Endodermal cell (in vitro differentiated cells): ENCODE measurements at places on chromosomes 13 and 19.

- DNase-seq, result no peak
These were observed 1.4 kb downstream of the ZNF699 start for GRCh38 chr19:9308091-9308770.

- peak; percentile 89 for DNase-seq
These were observed 4.4 kb downstream of the BCAT2 start for GRCh38 chr19:48806518-48806817.

DNA sequence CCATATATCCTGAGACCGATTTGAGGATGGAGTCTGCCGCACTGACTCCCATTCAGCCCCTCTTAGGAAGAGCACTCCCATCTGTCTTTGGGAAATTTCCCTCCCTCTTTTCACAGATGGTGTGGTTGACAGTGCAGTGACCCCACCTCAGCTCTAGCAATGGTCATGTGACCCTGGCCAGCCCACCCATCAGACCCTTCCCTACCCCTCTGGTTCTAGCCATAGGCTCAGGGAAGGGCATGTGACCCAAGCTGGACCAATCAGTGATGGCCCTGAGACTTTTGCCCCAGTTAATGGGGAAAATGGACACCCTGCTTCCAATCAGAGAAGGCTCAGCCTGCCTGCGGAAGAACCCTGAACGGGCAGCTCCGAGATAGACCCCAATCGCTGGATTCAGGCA is 26.3 kb downstream of the IL12RB1 start:
- peak; percentile 57 for DNase-seq

GRCh38 chr19:50932018-50932689 is 20.7 kb downstream of the KLK5 start:
- no peak for DNase-seq

- peak; percentile 67 for DNase-seq
These were observed 48.7 kb downstream of the CCNE1 start for GRCh38 chr19:29860492-29860891.

- DNase-seq, result peak; percentile 66
These were observed 146.3 kb downstream of the DCLK1 start for GRCh38 chr13:35984776-35985453.

DNA sequence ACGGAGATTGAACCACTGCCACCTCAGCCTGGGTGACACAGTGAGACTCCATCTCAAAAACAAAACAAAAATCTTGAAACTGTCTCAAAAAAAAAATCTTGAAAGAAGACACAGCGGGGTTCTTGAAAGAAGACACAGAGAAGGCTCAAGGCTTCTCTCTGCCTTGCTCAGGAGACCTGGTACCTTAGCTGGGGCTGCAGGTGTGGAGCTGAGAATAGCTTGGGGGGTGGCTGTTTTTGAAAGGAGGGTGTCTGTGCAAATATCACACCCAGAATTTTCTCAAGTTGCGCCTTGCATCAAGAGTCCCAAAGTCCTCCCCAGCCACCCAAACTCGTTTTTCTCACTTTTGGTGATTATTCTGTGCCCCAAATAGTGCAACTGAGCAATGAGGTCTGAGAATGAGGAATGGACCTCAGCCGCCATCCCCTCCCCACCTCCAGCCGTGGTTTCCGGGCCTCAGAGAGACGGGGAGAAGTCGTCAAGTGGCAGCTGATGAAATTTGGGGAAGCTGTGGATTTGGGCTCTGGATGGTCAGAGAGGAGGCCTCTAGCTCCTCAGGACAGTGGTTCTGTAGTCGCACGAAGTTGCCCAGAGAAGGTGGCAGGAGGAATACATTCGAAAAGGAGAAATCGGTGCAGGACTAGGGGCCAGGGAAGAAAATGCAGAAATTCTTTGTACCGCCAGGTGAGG is 8.8 kb downstream of the S1PR2 start:
- DNase-seq, result no peak

DNA sequence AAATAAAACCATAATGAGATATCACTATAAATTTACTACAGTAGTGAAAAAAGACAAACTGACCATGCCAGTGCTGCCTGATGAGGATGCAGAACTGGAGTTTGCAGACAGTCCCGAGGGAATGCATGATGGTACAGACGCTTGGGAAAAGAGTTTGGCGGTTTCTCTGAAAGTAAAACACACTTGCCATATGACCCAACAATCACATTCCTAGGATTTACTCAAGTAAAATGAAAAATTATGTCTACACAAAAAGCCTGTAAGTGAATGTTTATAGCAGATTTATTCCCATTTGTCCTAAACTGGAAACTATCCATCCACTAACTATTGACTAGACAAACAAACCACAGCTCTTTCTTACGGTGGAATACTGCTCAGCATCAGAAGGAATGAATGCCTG is 271.0 kb downstream of the DNAJC15 start:
- DNase-seq, result no peak

GRCh38 chr19:27718234-27718633 is 1494.7 kb downstream of the UQCRFS1 start:
- no peak for DNase-seq

DNA sequence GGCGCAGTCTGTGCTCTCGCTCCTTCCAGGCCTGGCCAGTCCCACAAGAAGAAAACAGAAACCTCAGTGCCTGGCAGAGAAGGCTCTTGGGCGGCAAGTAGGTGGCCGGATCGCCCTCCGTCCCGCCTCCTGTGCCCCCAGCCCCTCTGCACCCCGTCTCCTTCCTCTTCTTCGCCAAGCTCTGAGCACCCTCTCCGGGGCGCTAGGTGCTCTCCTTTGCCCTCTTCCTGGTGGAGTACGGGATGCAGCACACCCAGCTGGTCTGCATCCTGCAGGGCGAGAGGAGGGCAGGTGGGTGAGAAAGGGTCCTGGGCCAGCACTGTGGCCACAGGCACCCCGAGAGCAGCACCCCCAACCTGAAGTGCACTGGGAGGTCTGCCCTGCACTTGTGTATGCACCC is 17.3 kb downstream of the C13orf46 start:
- no peak for DNase-seq

DNA sequence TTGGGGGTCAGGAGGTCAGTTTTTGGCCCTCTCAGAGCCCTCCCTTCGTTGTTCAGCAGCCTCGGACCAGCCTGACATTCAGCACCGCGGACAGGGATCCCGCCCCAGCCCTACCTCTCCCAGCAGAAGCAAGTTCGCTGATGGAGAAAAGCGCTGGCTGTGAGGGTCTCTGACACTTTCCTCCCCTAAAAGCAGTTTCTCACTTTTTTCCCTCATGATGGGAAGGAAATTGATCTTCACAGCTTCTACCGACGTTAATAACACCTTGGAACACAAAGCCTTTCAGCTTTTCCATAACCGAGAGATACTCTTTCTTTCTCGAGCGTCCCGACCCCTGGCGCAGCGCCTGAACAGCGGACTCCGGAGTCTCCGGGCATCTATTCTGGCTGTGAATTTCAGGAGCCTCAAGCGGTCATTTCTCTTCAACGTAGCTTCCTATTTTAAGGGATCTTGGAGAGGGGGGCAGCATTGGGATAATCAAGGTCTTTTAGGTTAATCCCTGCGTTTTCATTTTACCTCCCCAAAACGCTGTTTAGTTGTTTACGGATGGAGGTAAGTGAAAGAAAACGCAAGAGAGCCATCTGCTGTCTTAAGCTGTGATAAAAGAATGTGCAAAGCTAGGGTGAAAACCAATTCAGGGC is 467.2 kb downstream of the ITGBL1 start:
- peak; percentile 92 for DNase-seq
